Iris pigment epithelial cell (primary cell): ENCODE measurements at places on chromosomes 16 and 17.

- DNase-seq, result no peak
These were observed 55.4 kb downstream of the SDK2 start for GRCh38 chr17:73588891-73589290.

GRCh38 chr16:30137897-30138296 lies 14.9 kb upstream of the MAPK3 start:
- no peak for DNase-seq

- DNase-seq, result no peak
These were observed 61.9 kb upstream of the PVALEF start for GRCh38 chr17:81103379-81103778.

DNA sequence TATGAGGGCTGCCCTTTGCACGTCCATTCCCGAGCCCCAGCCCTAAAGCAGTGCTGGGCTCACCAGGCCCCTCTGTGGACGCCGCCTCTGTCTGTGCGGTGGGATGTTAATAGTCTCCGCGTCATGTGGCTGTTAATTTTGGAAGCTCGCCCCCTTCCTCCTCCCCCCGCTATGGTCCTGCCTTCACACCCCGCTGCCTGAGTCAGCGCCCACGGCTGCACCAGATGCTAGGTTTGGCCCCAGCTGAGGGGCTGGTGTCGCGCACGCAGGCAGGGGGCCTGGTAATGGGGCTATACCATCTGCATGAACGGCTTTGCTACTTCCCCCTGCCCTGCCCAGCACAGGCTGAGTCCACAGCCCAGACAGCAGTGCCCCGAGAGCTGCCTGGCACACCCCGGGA lies 4.1 kb upstream of the SSTR5 start:
- DNase-seq, result no peak

- no peak for DNase-seq
These were observed 167.1 kb downstream of the BANP start for GRCh38 chr16:88118376-88118775.

DNA sequence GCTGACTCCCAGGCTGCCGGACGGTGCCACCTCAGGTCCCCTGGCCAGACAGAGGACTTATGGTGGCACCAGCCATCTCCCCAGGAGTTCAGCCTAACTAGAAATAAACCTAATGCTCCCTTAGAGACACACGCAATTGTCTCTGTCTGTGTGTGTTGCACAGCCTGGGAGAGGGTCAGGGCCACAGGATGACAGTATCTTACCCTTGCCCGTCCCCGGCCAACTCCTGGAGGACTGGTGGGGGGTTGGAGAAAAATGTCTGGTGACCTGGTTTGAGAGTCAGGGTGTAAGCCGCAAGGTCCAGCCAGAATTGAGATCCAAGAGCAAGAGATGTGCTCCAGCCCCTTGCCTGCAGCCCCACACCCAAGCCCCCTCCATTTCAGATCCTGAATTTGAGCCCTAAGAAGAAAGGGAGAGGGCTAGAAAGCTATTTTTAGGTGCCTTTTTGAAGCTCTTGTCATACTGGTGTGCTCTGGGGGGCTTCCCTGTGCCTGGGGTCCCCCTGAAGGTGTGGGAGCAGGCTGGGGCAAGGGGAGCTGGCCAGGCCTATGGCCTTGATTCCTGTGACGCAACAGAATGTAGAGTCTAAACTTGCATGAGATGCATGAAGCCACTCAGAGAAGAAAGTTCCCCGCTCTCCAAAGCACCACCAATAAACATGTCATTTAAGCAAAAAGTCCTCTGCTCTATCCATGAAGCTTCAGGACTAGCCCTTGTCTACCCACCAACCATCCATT lies 12.9 kb downstream of the ZNF319 start:
- no peak for DNase-seq

DNA sequence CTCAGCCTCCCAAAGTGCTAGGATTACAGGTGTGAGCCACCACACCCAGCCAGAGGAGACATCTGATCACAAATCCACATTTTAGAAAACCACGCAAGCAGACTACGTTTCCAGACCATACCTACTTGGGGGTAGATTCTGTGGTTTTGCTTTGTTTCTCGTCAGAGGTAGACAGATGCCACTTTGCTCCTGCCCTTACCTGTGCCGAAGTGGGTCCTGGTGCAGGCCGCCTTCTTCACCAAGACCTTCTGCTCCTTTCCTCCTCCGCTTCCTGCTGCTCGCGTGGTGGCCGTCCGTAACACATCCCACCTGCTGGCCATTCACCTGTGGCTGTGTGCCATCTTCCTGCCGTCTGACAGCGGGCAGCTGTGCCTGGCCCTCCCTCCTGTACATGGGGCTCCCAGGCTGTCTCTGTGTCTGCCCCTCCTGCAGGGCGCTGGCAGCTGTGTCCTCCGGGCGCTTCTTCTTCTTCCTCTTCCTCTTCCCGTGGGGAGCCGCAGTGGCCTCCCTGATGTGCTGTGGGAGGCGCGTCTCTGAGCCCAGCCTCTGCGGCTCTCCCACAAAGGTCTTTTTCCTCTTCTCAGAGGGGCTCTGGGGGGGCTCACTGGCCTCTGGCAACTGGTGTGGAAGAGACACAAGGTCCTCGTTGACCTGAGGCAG lies 21.2 kb upstream of the CYTH1 start:
- DNase-seq, result no peak

DNA sequence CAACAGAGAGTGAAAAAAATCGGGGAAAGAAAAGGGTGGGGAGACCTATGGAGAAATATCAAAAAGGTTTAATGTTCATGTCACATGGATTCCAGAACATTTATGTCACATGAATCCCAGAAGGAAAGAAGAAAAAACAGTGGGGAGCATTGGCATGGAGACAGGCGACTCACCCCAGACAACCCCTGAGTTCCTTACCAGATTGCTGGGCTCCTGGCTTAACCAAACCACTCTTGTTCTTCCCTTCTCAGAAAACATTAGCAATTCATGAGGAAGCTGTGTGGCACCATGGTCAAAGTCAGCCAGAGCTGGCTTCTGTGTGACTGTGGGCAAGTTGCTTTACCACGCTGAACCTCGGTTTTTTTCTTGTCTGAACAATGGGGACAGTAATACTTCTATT lies 49.6 kb upstream of the CLEC19A start:
- no peak for DNase-seq

GRCh38 chr17:67606471-67606870 lies 111.3 kb upstream of the NOL11 start:
- peak; percentile 60 for DNase-seq

DNA sequence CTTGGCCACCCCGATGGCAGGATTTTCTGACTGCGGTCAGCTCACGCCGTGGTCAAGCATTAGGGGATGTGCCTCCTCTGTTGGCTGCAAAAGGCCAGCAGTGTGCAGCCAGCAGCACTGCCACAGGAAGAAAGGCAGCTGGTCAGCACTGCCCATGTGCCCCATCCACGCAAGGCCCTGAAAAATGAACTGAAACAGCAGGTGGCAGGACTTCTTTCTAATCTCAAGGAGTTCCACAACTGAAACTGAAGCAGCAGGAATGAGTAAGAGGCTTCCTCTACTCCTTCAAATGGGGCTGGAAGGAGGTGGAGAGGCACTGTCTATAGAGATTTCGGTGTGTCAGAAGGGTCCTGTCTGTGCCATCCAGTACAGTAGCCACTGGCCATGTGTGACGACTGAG lies 3.2 kb downstream of the ZNF500 start:
- no peak for DNase-seq

DNA sequence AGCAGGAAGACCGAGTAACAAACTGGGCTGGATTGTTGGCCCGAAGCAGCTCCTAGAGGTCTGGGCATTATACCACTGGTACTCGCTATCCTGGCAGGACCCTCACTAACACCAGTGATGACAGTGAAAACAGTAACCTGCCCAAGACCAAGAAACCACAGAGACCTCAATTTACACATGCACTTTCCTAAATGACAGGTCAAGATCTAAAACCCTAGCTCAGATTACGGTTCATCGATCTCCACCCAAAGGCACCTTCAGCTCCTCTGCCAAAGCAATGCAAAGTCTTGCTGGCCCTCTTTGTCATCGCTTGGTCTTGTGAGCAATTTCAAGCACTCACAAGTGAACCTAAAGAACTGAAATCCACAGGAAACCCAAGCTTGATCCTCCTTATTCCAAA lies 1.5 kb downstream of the PIP4K2B start:
- peak; percentile 16 for DNase-seq

DNA sequence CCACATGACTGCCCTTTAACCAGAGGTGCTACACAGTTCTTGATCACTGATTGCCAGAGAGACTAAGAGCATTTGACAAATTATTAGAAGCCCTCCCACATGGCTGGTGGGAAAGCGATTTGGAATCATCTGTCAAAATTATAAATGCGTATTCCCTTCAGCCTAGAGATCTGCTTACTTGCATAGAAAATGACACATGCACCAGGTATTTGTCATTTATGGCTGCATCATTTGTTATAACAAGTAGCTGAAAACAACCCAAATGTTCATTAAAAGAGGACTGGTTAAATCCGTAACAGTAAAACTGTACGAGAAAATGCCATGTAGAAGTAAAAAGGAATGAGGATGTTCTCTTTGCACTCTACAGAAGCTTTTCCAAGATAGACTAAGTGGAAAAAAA lies 21.4 kb downstream of the BCO1 start:
- no peak for DNase-seq

- DNase-seq, result no peak
These were observed 74.5 kb downstream of the RPGRIP1L start for GRCh38 chr16:53629151-53629550.

- no peak for DNase-seq
These were observed 276.0 kb downstream of the GRIN2A start for GRCh38 chr16:9906218-9906617.

DNA sequence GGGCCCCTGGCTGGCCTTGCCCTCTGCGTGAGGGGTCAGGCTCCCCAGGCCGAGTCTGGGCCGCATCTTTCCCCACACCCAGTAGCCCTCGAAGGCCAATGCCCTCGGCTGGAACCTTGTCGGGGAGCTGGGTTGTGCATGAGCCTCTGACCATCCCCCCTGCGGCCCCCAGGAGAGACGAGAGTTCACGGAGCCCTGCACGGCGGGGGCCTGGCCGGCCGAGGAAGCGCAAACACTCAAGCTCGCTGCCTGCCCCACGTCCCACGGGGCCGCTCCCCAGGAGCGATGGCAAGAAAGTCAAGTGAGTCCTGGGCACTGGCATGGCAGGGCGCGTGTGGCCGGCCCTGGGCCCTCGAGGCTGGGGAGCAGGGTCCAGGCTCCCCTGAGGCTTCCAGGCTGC lies 57.3 kb downstream of the BAHCC1 start:
- no peak for DNase-seq

- DNase-seq, result no peak
These were observed 12.0 kb downstream of the ACE start for GRCh38 chr17:63488851-63489250.

- DNase-seq, result no peak
These were observed 81.7 kb downstream of the SKAP1 start for GRCh38 chr17:48348352-48348751.

DNA sequence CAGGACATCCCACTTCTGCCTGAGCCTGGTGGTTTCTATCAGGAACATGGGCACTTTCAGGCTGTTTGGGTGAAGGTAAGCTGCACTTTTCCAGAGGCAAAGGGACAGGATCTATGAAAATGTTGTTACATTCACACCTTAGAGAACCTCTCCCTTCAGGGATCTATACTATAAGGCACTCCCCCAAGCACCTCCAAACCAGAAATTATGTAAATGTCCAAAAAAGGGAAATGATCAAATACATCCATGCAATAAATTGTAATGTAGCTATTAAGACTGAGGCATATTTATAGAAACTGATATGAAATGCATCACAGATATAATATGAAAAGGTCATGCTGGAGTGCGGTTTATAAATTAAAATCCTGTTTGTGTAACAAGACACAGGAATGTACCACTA lies 23.3 kb upstream of the COG7 start:
- DNase-seq, result no peak

- peak; percentile 63 for DNase-seq
These were observed 12.4 kb downstream of the METTL9 start for GRCh38 chr16:21611556-21612384.

DNA sequence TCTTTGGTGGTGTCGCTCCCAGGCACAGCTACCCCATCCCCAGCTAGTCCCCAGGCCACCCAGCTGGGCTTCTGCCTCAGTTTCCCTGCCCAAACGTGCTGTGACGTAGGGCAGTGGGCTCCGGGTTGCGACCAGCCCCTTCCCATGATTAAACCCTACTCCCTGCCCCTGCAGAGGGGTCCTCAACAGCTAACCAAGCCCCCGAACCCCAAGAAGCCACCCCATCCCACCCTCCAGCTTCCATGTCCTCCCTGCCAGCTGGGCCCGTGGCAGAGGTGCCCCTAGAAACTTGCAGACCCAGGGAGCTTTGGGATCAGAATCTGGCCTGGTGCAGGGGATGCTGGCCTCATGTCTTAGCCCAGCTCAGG lies 879 bp upstream of the NTN3 start:
- DNase-seq, result no peak

DNA sequence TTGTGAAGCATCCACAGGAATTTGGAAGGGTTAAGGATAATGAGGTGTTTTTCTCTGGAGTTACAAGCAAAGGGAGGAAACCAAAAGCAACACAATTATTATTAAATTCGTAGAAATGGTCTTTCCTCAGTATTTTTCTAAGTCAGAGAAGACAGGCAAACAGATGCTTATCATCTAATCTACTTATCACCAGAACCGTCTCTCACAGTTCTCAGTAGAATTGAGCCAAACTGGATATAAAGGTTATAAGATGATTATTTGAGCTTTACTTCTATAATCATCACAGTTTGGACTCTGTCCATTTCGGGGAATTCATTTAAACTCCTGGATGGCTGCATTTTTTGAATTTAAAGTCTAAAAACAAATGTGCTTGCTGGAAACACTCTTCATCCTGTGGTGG lies 245.0 kb downstream of the KCNJ2 start:
- no peak for DNase-seq

DNA sequence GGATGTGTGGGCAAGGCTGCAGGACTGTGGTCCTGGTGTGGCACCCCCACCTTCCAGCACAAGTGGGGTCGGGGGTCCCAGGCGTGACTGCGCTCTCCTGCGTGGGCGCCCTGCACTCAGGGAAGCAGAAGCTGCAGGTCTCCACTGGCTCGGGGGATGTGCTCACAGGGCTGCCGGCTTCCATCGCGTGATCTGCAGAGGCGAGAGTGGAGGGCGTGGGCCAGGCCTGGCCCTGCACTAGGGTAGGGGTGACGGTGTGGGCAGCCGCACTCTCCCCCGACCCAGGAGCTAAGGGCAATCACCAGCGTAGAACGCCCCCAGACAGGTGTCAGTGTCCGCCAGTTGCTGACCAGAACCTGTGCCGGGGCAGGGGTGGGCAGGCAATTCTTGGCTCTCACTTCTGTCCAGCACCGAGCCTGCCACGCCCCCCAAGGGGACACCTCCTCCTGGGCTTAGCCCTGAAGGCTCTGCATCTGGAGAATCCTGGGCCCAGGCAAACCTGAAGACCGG lies 32.3 kb downstream of the TNFRSF13B start:
- no peak for DNase-seq

- DNase-seq, result peak; percentile 84
These were observed at the start of the genes SMG6 and SRR for GRCh38 chr17:2303204-2304188. Gene SMG6 (minus strand): TSS chr17:2303785. CDS start chr17:2303720, 65 bp downstream. Gene SRR (plus strand): TSS chr17:2303950. CDS start chr17:2315561, 11,611 bp downstream.
